Stimulated activated naive CD4-positive, alpha-beta T cell (primary cell): ENCODE measurements at places on chromosomes 1 and 21.

- DNase-seq: no peak
Measured at GRCh38 chr21:33968080-33968994, 52.7 kb upstream of the ATP5PO start.

DNA sequence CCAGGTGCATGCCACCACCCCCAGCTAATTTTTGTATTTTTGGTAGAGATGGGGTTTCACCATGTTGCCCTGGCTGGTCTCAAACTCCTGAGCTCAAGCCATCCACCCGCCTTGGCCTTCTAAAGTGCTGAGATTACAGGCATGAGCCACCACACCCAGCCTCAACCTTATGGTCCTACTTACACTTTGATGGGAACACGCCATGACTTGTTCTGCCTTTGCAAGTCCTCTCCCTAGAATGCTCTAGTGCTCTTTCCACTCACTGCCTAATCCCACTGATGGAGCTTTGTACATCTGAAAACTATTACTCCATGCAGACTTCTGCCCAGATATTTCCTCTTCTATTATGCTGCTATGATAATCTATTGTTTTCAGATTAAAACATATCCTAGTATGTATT is 174.3 kb downstream of the DAB1 start:
- DNase-seq: no peak

DNA sequence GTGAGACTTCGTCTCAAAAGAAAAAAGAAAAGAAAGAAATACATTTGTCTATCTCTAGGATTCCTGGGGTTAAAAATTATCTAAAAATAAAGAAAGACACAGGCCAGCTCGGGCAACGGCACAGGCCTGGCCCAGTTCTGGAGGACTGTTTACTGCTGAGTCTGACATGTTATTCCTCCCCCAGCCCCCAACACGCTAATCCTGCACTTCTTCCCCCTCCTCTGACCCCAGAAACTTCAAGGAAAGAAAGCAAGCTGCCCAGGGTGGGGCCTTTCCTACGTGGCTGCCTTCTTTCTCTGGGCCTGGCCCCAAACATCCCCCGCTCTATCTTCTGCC is 40.0 kb downstream of the ACOT7 start:
- no peak for DNase-seq

GRCh38 chr1:29669158-29669871 is 433.0 kb downstream of the PTPRU start:
- no peak for DNase-seq

- DNase-seq: no peak
Measured at GRCh38 chr1:76070538-76070937, 4.0 kb upstream of the ST6GALNAC3 start.

DNA sequence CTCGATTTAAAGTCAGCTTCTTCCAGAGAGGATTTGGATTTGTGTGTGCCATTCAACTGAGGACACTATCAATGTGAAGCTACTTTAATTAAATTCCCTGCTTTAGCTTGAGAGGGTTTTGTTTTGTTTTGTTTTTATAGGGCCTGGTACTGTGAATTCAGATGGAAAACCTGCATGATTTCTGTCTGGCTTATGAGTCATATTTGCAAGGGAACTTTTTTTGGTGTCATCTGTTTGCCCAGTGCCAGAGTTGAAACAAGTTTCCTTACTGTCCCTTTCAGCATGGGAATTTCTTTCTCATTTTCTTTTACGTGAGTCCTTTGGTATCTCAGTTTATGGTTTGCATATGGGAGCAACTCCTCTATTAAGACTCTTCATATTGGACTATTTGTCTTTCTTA is 194.6 kb downstream of the GREM2 start:
- DNase-seq: no peak
